Progenitor cell of endocrine pancreas (in vitro differentiated cells): ENCODE measurements at places on chromosomes 4 and X.

DNA sequence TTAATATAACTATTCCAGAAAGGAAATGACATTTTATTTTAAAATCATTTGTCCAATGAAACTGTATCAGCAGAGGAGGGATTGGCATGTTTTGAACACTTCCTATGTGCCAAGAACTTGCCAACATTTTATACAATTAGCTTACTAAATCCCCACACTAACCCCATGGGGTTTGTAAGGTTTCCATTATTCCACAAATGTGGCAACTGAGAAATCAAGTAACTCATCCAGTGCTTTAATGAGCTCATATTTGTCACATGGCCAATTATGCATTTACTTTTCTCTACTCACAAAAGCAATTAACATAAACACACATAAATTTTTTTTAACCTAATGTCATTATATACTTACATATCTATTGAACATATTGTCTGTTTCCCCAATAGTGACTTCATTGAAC lies 37.3 kb downstream of the MANBA start:
- DNase-seq = no peak

GRCh38 chr4:579543-580175 lies 3.6 kb upstream of the TMEM271 start:
- no peak for DNase-seq

- DNase-seq = no peak
Measured at GRCh38 chrX:9690046-9690445, 75.6 kb downstream of the GPR143 start.

GRCh38 chrX:29870608-29871007 lies 344.8 kb upstream of the MAGEB2 start:
- DNase-seq = no peak

DNA sequence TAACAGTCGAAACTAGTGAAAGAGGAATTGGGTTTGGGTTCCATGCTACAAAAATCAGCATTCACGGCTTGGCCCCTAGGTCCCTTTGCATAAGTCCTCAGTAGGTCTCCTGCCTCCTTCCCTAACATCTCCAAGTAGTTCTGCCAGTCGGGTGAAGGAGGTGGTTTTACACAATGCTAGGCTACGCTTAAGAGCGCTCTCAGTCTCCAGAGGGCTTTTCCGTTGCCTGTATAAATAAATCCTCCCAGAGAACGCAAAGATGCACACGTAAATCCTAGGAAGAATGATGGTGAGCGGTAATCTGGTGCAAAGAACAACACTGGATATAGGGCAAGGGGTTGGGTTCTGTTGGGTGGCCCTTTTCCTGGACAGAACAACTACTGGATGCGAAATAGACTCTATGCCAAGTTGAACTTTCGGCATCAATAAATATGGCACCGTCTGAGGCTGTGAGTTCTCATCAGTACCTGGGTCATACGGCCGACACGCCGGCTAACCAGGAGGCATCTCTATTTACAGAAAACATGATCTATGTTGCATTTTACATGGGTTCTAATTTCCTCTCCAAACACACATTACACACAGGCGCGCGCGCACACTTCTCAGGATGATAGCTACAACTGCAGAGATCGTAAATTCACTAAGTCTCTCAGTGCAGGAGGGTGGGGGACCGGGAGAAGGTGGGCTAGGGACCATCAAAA lies 1.3 kb downstream of the CAMK2D start:
- DNase-seq = no peak

DNA sequence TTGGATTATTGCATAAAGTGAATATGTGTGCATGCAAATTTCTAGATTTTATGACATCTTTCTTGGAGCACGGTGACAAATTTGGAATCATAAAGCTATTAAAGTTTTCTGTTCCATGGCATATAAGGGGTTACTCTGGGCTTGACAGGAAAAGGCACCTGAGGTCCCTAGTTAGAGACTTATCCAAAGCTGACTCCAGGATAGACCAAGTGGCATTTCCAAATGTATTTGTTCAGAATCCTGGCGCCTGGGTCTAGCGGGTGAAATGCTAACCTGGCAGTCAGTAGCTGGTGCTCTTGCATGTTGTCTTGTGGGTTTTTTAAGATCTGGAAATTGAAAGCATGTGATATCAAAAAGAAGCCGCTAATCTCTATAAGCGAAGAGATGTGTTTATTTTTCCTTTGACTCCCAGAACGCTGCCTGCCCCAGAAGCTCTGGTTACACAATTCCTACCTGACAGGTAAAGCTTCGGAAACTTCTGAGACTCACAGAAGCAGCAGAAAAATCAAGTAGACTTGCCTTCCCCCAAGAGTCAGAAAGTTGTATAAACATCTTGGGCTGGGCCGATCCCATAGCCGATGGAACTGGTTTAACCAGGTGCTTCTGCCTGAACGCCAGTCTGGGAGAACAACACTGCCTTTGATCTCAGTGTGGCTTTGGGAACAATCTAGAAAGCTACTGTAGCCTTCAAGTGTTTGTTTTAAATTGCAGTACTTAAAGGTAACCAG lies 12.9 kb upstream of the ZCCHC4 start:
- DNase-seq = peak; percentile 21

DNA sequence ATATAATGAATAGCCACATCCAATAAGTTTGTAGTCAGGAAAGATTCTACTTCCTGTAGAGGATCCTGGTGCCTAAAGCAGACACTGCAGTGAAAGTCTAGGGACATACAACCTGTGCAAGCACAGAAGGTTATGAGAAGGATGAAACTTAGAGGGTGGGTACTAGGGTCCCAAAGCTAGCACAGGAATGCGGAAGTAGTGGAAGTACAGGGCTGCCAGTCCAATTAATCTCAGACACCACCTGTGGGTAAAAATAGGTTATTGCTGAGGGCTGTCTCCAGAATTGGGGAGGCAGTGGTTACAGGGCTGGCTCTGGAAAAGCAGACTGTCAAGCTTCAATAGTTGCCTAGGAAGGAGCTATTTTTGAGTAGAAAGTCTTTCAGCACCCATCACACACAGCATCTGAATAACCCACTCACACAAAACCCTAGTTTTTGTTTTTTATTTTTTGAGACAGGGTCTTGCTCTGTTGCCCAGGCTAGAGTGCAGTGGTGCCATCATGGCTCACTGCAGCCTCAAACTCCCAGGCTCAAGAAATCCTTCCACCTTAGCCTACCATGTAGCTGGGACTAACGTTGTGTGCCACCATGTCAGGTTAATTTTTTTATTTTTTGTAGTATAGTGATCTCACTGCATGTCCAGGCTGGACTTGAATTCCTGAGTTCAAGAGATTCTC lies 50.8 kb upstream of the ELF2 start:
- no peak for DNase-seq

- no peak for DNase-seq
Measured at GRCh38 chrX:17549107-17549651, 174.2 kb downstream of the NHS start.

DNA sequence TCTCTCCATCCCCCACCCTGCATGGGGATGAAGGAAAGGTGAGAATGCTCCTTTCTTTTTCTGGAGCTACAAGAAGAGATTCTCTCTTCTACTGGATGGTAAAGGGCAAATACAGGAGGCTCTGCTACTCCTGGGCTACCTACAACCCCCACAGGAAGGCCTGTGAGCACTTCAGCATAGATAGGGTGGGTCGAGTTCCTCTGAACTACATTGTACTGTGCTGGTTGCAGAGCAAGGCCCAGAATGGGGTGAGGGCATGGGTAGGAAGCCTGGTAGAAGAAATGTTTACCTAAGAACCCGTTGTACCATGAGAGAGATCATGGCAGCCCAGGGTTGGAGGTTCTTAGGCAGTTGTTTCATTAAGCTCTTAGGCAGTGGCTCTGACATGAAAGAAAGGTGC lies 510.4 kb downstream of the MID1IP1 start:
- DNase-seq = no peak

DNA sequence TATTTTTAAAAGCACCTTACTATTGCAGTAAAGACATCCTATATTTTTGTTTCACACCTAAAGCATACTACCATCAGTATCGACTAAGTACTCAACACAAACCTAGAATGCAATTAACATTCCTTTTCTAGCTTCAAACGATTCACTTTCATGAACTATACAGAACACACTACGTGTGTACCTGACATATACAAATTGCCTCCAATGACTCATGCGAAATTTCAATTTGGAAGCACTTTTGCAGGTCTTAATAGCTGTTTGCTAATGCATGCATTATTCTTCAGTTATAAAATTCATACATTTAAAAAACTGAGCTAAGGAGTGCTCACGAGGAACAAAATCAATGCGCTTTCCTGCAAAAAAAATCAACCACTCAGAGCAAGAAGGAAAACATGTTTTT lies 19.7 kb upstream of the GPM6B start:
- DNase-seq = no peak

DNA sequence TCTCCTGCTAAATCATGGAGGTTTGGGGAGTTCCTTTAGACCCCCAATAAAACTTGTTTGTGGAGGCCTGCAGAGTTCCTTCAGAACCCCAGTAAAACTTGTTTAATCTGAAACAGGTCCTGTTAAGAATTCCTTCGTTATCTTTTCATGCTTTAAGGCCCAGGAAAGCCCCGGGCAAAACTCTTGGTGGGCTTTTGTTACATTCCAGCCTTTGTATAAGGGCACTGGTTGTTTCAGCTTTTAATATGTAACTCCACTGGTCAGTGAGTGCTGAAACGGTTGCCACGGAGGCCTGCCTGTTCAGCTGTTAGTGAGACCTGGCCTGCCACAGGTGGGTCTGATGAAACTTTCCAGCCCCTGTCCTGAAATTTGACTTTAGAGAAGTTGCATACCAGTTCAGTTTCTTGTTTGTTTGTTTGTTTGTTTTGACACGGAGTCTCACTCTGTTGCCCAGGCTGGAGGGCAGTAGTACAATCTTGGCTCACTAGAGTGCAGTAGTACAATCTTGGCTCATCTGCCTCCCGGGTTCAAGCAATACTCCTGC lies 12.4 kb upstream of the DHRSX start:
- no peak for DNase-seq

DNA sequence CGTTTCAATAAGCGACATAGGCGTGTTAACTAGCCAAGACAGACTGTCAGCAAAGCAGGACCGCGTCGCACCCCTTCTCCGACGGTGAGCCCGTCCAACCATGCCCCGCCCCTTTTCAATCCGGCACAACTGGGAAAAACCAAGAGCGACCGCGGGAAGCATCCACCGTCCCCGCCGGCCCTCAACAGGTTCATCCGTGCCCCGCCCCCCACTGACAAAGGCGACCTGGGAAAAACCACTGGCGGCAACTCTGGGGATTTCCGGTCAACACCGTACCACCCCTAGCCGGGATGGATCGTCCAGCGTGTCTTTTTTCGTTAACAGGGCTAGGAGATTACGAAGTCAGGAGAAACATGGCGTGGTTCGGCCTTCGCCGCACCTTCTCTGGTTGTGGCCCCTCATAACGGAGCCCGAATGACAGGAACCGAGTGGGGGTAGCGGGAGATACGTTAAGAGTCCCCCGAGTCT lies 377 bp downstream of the TIMM17B start:
- peak; percentile 64 for DNase-seq

GRCh38 chrX:91108761-91109160 lies 325.9 kb upstream of the PABPC5 start:
- DNase-seq = no peak

- DNase-seq = no peak
Measured at GRCh38 chr4:188975271-188975670, 836.0 kb downstream of the TRIML1 start.

DNA sequence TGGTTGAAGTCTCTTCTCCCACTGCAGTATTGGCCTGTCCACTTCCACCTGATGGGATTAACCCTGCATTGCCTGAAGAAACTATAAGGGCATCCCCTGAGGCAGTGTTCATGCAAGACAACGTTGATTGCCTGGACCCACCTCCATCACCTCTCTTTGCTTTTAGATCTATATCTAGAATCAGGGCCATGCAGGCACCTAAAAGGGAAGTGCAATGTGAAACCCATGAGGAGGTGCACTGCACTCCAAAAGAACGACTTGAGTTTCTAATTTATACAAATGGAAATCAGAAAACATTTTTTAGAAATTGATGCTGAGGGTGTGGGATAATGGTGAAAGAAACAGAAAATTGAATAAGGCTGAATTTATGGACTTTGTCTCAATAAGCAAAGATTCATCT lies 694.4 kb downstream of the TRAM1L1 start:
- DNase-seq = no peak

- no peak for DNase-seq
Measured at GRCh38 chrX:103399744-103400143, 23.4 kb downstream of the BEX3 start.

GRCh38 chrX:20116087-20116576 lies 575 bp downstream of the MAP7D2 start:
- no peak for DNase-seq

GRCh38 chr4:89994176-89994873 lies 99.7 kb downstream of the MMRN1 start:
- no peak for DNase-seq
